ENCODE measurements at places on chromosomes 7 and 10.

DNA sequence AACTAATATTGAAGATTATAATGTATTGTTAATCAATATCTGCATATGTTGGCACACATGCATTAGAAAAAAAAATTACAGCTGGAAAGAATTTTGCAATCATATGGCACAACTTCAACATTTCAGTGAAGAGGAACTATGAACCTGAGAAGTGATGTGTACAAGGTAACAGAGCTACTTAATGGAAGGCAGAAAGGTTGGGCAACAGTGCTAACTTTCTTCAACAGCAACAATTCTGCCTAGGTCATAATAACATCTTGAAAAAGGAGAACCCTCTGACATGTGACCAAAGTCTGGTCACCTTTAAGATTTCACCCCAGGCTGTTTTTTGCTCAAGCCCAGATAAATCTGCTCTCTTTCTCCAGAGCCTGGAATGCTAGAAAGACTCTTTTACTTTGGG lies 47.9 kb upstream of the SKAP2 start:
- no peak for DNase-seq

- no peak for DNase-seq
These were observed 152.5 kb upstream of the ZMIZ1 start for GRCh38 chr10:78916227-78916626.

GRCh38 chr10:32939296-32940111 lies 18.5 kb downstream of the ITGB1 start:
- DNase-seq: no peak

GRCh38 chr7:146414373-146414772 lies 297.8 kb downstream of the CNTNAP2 start:
- no peak for DNase-seq

GRCh38 chr10:80485076-80485945 lies 31.2 kb downstream of the TSPAN14 start:
- no peak for DNase-seq

All from RCC 7860 (cell line).